ENCODE measurements at places on chromosomes 1 and 21. TPM values are rescaled to one million over a fixed set of nuclear protein-coding genes. Genes with fewer than 3 reads are reported as not detected.
A peak's percentile ranks its signal among the peaks of the same experiment; 100 is the strongest.

DNA sequence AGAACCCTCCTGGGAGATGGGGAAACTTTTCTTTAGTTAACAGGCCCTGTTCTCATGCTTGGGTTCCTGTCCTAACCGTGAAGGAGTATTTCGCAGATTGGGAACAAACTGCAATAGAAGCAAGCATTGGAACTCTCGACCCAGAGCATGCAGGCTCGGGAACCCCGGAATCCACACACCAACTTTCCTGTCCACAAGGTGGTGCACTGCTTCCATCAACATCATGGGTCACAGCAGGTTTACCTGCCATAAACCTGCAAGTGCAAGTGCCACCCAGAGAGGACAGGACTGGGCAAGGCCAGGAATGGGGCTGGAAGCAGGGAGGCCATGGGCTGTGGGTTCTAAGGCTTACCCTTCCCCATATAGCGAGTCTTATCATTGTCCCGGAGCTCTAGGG, 6.9 kb downstream of the ENO1 start:
- peaks cover 79% of the 10 kb centered on the region for H3K36me3 ChIP-seq
- H3K27me3 ChIP-seq, result no peaks in the 10 kb centered on the region
- no peak overlapping the region for H3K4me3 ChIP-seq
- H3K4me1 ChIP-seq, result peaks cover 42% of the 10 kb centered on the region
- DNase-seq, result no peak

GRCh38 chr1:117388328-117388727, 21.1 kb downstream of the MAN1A2 start:
- H3K4me1 ChIP-seq, result no peaks in the 10 kb centered on the region
- H3K27ac ChIP-seq, result no peak overlapping the region
- H3K27me3 ChIP-seq, result no peaks in the 10 kb centered on the region
- H3K4me3 ChIP-seq, result no peak overlapping the region
- no peak for DNase-seq

- H3K27ac ChIP-seq, result peak overlapping the region; percentile 30
- DNase-seq, result no peak
- H3K27me3 ChIP-seq, result no peaks in the 10 kb centered on the region
- peaks cover 24% of the 10 kb centered on the region for H3K4me1 ChIP-seq
- peaks cover 57% of the 10 kb centered on the region for H3K36me3 ChIP-seq
These were observed 2.5 kb downstream of the COL6A1 start for GRCh38 chr21:45983981-45984551.

LEFTY1 gene
- total RNA-seq, result not detected

SMCP gene
- not detected for total RNA-seq

Data from IMR-90 (cell line).